ENCODE measurements at places on chromosomes 7 and 10. TPM values are rescaled to one million over a fixed set of nuclear protein-coding genes. Genes with fewer than 3 reads are reported as not detected.
A peak's percentile ranks its signal among the peaks of the same experiment; 100 is the strongest.

HDAC9 gene
- 0.81 TPM for total RNA-seq

ZNF853 gene
- total RNA-seq: 18.3 TPM

- DNase-seq: peak; percentile 53
Measured at GRCh38 chr10:130510755-130511154, 374.6 kb downstream of the GLRX3 start.

- no peak for DNase-seq
Measured at GRCh38 chr7:151690606-151691005, 170.9 kb upstream of the RHEB start.
